Activated gamma-delta T cell (primary cell): ENCODE measurements at places on chromosomes 4 and X.

- peak; percentile 10 for DNase-seq
These were observed at the start of gene C4orf36 for GRCh38 chr4:86891762-86892635. Gene C4orf36 (minus strand): TSS chr4:86892422. CDS start chr4:86891520, 902 bp downstream.

DNA sequence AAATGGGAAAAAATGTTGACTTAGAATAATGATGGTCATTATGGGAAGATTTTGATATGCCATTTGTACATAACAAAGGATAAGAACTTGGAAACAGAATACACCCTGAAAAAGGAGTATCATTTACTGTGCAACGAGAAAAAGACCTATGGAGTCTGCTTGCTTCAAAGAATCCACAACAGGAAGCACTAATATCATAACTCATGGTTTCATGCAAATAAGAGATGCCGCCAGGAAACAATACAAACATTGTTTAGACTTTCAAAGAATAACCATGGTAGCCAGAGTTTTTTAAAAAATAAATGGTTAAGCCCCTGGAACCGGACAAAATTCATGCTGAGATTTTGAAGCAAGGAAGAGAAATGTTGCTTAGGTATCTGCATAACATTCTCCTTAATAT is 139.9 kb upstream of the ETNPPL start:
- DNase-seq, result no peak

DNA sequence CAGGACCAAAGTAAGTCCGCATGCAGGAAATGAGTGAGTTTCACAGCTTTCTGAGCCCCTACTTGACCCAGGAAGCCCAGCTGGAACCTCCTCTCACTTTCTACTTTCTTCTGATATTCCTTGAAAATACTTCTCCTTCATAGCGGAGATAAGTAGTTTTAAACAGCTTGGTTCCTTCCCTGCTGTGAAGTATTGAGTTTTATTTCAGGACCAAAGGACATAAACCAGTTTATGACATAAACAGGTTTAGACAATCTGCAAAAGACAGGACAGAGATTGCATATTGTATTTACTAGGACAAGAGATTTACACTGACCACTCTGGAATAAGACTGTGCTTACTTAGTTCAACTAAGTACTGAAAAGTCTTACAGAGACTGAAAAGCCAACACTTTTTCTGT is 54.8 kb downstream of the PAGE2 start:
- no peak for DNase-seq

DNA sequence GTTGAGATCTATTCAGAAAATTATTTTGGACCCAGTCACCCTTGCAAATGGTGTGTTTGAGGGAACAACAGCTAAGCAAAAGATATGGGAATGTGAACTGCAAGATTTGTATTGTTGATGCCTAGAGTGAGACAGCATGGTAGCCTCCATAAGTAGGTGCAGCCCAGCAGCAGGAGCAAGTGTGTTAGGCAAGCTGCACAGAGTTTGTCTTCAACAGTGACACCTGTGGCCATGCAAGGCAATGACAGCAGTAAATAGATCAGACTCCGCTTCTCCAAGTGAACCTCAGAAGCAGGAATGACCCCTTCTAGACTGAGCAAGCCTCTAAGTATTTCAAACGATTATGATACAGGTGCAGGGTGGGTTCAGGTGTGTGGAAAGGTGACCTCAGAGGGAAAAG is 133.4 kb upstream of the MSX1 start:
- no peak for DNase-seq

GRCh38 chrX:74420196-74421035 is 877 bp upstream of the SLC16A2 start:
- peak; percentile 17 for DNase-seq

GRCh38 chrX:135923353-135923752 is 29.8 kb downstream of the SAGE1 start:
- DNase-seq, result no peak

- DNase-seq, result no peak
These were observed 11.1 kb downstream of the ITIH6 start for GRCh38 chrX:54786967-54787366.

DNA sequence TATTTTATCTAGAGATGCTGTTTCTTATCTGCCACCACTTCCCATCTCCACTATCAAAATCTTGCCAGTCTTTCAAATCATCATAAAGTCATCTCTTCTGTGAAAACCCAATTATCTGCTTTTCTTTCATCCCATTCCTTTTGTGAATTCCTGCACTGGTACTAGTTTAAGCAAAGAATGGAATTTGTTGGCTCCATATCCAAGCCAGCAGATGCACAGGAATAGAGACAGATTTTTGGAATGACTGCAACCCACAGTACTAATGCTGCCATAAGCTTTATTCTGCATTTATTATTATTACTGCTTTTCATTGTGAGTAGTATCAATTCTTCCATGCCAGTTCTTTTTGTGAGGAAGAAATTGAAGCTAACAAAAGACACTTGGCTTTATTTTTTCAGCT is 616.7 kb downstream of the RAPGEF2 start:
- DNase-seq, result no peak

DNA sequence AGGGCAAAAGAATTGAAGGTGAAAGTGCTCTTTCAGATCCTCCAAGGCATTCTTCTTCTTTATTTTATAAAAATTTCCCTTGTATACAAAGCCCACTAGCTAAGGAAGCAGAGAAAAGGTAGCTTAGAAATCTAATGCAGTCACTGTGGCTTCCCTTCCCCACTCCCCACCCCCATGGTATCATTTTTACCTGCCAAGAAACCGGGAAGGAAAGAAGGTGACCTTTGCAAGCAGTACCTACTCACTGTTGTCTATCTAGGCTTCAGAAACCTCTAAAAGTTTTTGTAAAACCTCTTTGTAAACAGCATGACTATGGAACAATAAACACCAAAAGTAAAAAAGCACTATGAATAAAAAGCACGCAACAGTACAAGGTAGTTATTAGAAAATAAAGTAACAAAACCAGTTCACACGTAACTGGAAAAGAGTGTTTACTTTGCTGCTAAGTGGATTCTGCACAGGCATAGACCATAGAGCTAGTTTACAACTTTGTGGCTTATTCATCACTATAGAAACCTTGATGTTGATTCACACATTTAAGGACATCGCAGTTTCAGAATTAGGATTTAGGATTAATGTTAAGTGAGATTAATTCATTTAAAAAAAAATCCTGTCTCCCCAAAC is 109.6 kb upstream of the FTHL17 start:
- DNase-seq, result no peak

DNA sequence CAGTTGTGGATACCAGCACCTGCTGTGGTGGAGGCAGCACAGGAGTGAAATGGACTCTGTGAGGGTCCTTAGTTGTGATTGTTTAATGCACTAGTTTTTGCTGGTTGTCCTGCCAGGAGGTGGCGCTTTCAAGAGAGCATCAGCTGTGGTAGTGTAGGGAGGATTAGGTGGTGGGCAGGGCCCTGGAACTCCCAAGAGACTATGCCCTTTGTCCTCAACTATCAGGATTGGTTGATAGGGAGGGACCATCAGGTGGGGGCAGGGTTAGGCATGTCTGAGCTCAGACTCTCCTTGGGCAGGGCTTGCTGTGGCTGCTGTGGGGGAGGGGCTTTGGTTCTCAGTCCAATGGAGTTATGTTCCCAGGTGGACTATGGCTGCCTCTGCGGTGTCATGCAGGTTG is 121.9 kb downstream of the RRAGB start:
- no peak for DNase-seq

- no peak for DNase-seq
These were observed 353.8 kb downstream of the MAPK10 start for GRCh38 chr4:86006057-86006456.

GRCh38 chr4:1493540-1494287 is 87.5 kb upstream of the NKX1-1 start:
- DNase-seq, result no peak

DNA sequence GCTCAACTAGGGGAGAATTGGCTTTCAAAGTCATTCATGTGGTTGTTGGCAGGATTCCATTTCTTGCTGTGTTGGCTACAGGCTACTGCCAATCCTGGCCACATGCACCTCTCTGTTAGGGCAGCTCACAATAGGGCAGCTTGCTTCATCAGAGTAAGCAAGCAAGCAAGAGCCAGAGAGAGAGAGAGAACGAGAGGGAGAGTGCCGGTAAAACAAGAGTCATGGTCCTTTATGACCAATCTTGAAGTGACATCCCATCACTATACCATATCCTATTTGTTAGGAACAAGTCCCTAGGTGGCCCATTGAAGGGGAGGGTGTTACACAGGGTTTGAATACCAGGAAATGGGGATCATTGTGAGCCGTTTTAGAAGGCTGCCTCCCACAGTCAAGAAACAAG is 33.0 kb upstream of the TLR2 start:
- DNase-seq, result no peak

DNA sequence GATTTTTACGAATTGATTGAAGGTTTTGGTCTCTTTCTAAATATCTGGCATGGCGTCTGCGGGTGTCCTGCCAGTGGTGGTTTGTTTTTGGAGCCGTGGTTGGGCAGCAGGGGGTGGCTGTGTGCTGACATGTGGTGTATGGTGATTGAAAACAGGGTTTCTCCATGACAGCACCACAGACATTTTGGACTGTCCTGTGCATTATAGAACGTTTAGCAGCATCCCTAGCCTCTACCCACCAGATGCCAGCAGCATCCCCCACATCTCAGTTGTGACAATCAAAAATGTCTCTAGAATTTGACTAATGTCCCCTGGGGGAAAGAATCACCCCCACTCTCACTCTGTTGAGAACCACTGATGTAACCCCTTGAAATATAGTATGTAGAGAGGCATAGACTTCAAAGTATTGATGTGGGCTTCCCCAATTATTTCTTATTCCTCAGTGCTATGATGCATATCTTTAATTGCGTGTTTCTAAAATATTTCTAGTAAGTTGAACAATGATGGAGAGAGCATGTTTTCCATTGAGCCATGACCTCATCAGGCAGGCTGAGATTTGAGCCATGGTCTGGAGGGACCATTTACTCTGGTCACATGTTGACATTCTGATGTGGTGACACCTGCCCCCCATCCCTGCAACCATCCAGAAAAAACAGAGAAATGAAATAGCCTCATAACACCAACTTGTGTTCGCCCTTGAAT is 77.4 kb upstream of the MID1 start:
- DNase-seq, result no peak

DNA sequence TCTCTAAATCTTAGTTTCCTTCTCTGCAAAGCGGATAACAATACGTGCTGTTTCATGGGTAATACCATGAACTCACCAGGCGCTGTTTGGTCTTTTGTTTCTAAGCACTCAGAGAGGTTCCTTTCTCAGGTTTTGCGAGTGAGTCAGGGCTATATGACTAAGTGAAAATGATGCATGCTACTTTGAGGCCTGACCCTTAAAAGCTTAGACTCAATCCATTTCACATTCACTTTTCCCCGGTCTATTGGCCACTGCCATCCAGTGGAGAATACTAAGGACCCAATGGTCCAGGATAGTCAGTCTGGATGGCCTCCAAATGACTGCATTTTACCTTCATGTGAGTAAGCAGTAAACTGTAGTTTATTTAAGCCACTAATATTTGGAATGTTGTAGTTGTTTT is 400.8 kb upstream of the SLIT2 start:
- no peak for DNase-seq

DNA sequence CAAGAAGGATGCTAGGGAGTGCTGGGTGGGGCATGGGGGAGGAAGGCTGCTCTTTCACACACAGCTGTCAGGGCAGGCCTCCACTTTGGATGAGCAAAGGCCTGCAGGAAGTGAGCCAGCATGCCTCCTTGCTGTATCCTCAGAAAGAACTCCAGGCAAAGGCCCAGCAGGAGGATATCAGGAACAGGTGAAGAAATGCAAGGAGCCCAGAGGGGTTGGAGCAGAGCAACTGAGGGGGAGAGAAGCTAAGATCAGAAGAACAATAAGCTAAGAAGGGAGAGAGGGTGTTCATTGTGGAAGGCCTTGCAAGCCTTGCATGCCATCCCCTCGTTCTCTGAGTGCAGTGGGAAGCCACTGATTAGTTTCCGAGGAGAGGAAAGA is 115.1 kb downstream of the CAMK2D start:
- DNase-seq, result no peak

DNA sequence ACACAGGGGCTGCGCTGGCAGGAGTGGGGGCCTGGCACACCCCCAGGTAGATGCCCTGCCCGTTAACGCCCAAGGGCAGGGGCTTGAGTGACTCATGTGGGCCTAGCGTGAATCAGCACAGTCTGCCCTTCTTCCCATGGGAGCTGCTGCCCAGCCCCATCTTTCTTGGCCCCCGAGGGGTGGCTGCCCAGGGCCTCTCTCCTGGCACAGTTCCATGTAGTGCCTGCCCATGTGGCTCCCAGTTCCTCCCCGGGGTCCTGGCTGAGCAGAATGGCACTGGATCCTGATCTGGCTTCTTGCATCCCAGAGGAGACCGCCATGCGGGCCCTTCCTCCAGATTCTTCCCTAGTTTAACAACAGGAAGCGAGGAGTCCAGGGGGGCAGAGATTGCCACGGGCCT is 2.1 kb upstream of the AVPR2 start:
- DNase-seq, result no peak

- no peak for DNase-seq
These were observed 21.5 kb downstream of the FRMPD4 start for GRCh38 chrX:12159799-12160198.

DNA sequence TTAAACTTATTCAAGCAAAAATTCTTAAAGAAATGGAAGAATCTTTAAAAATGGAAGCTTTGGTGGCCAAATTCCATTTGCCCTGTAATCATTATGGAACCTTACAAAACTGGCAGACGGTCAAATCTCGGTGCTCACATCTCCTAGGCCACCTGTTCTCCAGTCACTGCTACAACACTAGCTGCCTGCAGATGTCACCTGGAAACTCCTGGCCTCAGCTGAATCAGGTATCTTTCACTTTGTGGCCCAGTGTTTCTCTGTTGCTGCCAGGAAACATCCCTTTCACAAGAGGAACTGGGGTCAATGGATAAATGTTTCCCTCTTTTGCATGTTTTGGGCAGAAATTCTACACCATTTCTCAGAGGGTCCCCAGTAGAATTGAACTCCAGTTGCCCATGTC is 4.2 kb upstream of the CXCL3 start:
- DNase-seq, result no peak

GRCh38 chrX:111719426-111720210 is 38.6 kb downstream of the ALG13 start:
- DNase-seq, result no peak

GRCh38 chrX:97854086-97854485 is 970.4 kb downstream of the RPA4 start:
- DNase-seq, result no peak

- peak; percentile 18 for DNase-seq
These were observed 2.1 kb downstream of the GPR101 start for GRCh38 chrX:137031517-137032340.

GRCh38 chr4:33091961-33092360 is 2371.8 kb downstream of the PCDH7 start:
- DNase-seq, result no peak

DNA sequence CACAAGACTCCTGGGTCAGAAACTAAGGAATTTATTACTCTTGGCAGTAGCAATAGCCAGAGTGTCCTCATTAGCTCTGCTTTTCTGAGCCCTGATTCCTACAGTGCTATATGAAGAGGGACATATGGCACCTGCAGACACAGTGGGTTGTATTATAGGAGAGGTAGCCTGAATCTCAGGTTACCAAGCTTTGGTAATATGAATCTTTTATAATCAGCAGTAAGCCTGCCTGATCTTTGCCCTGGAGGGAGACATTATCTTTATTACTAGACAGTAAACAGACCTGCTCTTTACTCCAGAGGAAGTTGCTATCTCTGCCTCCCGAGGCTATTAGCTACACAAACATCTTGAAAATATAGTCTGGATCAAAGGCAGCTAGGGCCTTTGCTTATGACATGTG is 62.5 kb upstream of the HOPX start:
- no peak for DNase-seq

- no peak for DNase-seq
These were observed 75.2 kb downstream of the SPRY1 start for GRCh38 chr4:123471655-123472369.
